ENCODE measurements at places on chromosomes 11 and 22. TPM values are rescaled to one million over a fixed set of nuclear protein-coding genes. Genes with fewer than 3 reads are reported as not detected.

GRCh38 chr11:71354394-71355105, 93.6 kb downstream of the DHCR7 start:
- H3K27me3 ChIP-seq: peaks cover 11% of the 10 kb centered on the region
- H3K4me1 ChIP-seq: no peaks in the 10 kb centered on the region
- no peak overlapping the region for H3K4me3 ChIP-seq
- DNase-seq: no peak
- H3K27ac ChIP-seq: no peak overlapping the region

DNA sequence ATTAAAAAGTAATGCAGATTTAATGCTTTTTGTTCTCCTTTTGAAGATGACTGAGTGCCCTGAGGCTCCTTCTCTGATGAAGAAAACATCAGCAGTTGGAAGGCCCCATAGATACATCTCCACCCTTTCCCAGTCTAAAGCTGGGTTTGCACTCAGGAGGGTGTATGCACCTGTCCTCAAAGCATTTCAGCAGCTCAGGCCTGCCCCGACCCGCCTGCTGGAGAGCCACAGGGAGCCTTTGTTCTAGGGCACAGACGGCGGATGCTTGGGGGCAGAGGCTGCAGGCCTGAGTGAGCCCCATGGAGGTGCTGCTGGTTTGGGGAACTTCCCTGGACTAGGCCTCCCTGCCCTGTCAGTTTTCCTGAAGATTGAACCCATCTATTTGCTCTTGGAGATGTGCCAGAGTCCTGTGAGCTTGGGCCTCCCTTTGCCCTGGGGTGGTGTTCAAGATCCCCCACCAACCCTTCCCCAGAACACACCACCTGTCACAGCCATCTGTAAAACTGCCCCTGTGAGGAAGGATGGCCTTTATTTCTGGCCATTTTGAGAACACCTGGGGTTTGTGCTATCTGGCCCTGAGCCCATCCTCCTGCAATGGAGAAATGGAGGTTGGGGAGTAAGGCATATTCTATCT, 160.0 kb downstream of the NAV2 start:
- H3K27me3 ChIP-seq: peaks cover 3% of the 10 kb centered on the region
- H3K4me1 ChIP-seq: no peaks in the 10 kb centered on the region
- H3K36me3 ChIP-seq: no peaks in the 10 kb centered on the region
- H3K4me3 ChIP-seq: no peak overlapping the region

DNA sequence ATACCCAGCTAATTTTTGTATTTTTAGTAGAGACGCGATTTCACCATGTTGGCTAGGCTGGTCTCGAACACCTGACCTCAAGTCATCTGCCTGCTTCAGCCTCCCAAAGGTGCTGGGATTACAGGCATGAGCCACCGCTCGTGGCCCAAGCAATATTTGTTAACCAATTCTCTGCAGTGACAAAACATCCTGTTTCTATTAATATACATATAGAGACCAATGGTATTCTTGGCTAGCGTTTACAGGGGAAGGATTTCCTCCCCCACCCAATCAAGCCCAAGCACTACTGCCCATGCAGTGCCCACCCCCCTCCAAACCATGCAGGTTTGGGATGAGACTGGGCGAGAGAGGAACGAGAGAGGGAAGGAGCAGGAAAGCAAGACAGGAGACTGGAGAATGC, 53.1 kb downstream of the APOL3 start:
- no peak overlapping the region for H3K27ac ChIP-seq
- peaks cover 11% of the 10 kb centered on the region for H3K27me3 ChIP-seq
- H3K4me1 ChIP-seq: no peaks in the 10 kb centered on the region
- H3K4me3 ChIP-seq: no peak overlapping the region
- no peaks in the 10 kb centered on the region for H3K36me3 ChIP-seq

GRCh38 chr11:76228875-76229149, 22.5 kb upstream of the WNT11 start:
- H3K4me3 ChIP-seq: no peak overlapping the region
- peaks cover 26% of the 10 kb centered on the region for H3K4me1 ChIP-seq
- H3K36me3 ChIP-seq: no peaks in the 10 kb centered on the region
- H3K27me3 ChIP-seq: peaks cover 1% of the 10 kb centered on the region
- DNase-seq: no peak
- H3K27ac ChIP-seq: no peak overlapping the region

PANX3 gene
- total RNA-seq: not detected

DNA sequence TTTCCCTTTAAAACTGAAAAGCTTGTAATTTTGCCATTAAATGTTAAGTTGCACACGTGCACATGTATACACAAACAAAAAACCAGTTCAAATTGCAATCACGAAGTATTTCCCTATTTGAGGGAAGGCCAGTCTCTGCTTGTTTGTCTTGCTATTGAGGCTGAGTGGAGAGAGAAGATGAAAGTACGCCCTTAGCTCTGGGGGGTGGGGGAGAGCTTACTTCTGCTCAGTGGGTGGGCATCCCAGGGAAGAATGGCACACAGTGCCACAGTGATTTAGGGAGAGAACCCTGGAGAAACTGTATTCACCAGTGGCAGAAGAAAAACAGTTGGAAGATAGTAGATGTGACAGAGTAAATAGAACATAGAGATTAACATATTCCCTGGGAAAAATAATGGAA, 8.7 kb downstream of the YAP1 start:
- no peaks in the 10 kb centered on the region for H3K4me1 ChIP-seq
- no peak overlapping the region for H3K27ac ChIP-seq
- H3K36me3 ChIP-seq: no peaks in the 10 kb centered on the region
- H3K27me3 ChIP-seq: peaks cover 23% of the 10 kb centered on the region
- DNase-seq: no peak

RTN4R gene
- 2.8 TPM for total RNA-seq

DNA sequence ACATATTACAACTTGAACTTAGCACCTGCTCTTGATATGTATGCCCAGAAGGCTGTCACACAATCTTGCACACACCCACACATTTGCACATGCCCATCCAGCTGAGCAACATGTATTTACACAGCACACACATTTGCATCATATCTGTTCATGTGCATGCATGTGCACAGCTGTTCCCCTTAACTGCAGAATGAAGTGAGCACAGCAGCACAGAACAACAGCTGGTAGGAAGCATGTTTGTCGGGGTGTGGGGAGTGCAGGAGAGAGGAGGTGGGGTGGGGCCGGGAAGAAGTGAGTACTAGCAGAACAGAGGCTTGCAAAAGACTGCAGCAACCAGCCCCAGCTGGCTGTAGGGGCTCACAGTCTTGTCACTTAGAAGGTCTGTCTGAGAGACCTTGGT, 296.5 kb downstream of the KIRREL3 start:
- H3K27me3 ChIP-seq: peaks cover 1% of the 10 kb centered on the region
- H3K4me1 ChIP-seq: no peaks in the 10 kb centered on the region
- no peak for DNase-seq
- no peak overlapping the region for H3K27ac ChIP-seq
- no peaks in the 10 kb centered on the region for H3K36me3 ChIP-seq
- no peak overlapping the region for H3K4me3 ChIP-seq

RFPL1 gene
- total RNA-seq: not detected

DNA sequence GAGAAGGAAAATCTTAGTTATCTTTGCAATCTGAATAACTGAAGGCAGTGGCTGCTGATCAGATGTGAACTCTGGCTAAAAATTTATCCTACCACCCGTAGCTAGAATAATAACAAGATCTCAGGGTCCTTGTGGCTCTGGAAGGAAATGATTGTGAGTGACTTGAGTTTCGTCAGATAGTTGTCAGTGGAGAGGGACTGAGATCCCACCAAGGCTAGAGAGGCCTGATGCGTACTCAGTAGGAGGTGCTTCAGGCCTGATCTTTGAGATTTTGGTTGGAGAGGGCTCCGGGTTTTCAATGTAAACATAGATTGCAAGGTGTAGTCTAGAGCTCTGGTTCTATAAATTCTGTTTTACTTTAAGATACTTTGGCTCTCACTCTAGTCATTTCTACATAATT, 1.4 kb downstream of the MADD start:
- no peaks in the 10 kb centered on the region for H3K27me3 ChIP-seq
- peaks cover 21% of the 10 kb centered on the region for H3K36me3 ChIP-seq
- peak overlapping the region; percentile 83 for H3K27ac ChIP-seq
- peak; percentile 34 for DNase-seq
- peak overlapping the region; percentile 76 for H3K4me3 ChIP-seq

DNA sequence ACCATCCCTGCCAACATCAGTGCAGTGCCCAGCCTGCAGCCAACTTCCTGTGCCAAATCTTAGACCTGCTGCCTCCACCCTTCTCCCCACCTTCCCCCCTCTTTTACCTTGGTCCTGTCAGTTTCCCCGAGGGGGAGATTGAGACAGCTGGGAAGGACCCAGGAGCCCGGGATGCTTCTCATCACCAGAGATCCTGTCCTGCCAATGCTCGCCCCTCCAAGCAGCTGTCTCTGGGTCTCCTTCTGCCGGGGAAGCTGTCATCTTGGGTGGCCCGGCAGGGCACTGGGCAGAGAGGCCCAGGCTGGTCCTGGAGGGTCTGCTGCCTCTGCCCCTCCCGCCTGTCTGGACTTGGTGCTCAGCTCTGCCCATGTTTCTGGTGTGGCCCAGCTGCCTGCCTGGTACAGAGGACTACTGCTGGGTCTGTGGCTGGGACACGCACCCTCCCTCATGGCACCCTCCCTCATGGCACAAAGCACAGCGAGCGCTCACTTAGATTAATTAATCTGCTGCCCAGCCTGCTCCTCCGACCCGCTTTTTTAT, 60.4 kb upstream of the THY1 start:
- H3K4me1 ChIP-seq: no peaks in the 10 kb centered on the region
- no peak overlapping the region for H3K27ac ChIP-seq
- H3K4me3 ChIP-seq: no peak overlapping the region
- peaks cover 8% of the 10 kb centered on the region for H3K27me3 ChIP-seq
- DNase-seq: no peak
- no peaks in the 10 kb centered on the region for H3K36me3 ChIP-seq

DNA sequence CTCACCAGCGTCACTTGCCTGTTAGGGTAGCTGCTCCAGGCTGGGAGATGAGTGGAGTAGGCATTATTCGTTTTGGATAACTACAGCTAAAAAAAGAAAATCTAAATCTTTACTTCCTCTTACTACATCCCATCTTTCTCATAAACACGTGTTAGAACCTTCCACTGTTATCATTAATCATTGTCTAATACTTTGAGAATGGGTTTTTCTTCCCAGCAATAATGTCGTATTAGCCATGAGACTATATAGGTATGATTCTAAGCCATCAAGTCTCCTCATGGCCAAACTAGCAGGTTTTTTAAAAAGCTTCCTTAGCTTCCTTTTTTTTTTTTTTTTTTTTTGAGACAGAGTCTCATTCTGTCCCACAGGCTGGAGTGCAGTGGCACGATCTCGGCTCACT, 3.9 kb upstream of the TEF start:
- H3K27me3 ChIP-seq: no peaks in the 10 kb centered on the region
- H3K36me3 ChIP-seq: no peaks in the 10 kb centered on the region
- H3K4me3 ChIP-seq: no peak overlapping the region
- DNase-seq: no peak
- H3K4me1 ChIP-seq: peaks cover 11% of the 10 kb centered on the region

OR52A1 gene
- not detected for total RNA-seq

GRCh38 chr11:46071091-46071490, 50.2 kb downstream of the PHF21A start:
- H3K4me1 ChIP-seq: peaks cover 15% of the 10 kb centered on the region
- no peak for DNase-seq
- H3K27ac ChIP-seq: no peak overlapping the region
- no peaks in the 10 kb centered on the region for H3K27me3 ChIP-seq

A4GALT gene
- 0.38 TPM for total RNA-seq

SLC22A25 gene
- not detected for total RNA-seq

GRCh38 chr11:120798854-120799253, 225.0 kb upstream of the TBCEL start:
- H3K4me3 ChIP-seq: no peak overlapping the region
- no peaks in the 10 kb centered on the region for H3K4me1 ChIP-seq
- H3K36me3 ChIP-seq: no peaks in the 10 kb centered on the region
- DNase-seq: no peak
- no peak overlapping the region for H3K27ac ChIP-seq
- peaks cover 9% of the 10 kb centered on the region for H3K27me3 ChIP-seq

DNA sequence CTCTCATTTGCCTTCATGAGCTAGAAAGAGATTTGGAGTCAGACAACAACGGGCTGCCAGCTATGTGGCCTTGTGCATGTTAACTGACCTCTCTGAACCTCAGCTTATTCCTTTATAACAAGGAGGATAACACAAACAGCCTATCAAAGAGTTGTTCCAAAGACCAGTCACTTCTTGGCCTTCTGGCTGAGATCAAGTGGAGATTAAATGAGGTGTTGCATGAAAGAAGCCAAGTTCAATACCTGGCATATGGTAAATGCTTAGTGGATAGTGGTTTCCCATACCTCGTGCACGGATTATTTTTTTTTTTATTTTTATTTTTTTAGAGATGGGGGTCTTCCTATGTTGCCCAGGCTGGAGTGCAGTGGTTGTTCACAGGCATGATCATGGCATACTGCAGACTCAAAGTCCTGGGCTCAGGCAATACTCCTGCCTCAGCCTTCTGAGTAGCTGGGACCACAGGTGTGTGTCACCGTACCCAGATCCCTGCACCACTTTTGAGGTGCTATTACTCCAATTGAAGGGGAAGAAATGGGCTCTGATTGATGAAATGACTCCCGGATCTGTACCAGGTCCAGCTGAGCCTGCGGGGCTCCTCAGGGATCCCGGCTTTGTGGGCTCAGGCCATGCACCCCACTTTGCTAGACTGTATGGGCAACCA, 4.9 kb downstream of the LGALS1 start:
- H3K4me3 ChIP-seq: no peak overlapping the region
- no peak for DNase-seq
- peak overlapping the region; percentile 35 for H3K27ac ChIP-seq
